ENCODE measurements at places on chromosomes 5 and 9.

DNA sequence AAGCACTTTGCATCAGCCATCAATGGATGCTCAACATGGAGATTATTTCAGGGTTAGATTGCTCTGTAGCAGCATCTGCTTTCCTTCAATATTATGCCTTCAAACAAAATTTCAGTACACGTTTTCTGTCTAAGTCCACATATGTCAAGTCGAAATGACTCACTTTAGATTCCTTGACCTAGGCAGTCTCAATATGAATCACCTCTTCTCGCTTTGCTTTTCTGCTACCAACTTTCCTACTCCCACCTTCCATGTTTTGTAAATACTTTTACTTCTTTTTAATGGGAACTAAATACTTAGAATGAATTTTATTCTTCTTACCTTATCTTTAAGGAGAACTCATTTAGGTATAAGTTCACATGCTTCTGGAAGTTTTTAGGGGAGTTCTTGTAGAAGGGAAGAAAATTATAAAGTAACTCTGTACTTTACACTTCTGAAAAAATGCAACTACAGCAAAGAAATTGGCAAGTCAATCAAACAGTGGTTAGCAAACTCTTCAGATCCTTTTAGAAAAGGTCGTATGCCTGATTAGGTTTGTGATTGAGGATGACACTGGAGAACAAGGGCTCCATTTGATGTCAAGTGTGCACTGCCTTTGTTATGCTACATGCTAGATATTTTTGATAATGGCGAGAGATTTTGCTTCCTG is 478.5 kb upstream of the SMARCA2 start:
- DNase-seq, result no peak

DNA sequence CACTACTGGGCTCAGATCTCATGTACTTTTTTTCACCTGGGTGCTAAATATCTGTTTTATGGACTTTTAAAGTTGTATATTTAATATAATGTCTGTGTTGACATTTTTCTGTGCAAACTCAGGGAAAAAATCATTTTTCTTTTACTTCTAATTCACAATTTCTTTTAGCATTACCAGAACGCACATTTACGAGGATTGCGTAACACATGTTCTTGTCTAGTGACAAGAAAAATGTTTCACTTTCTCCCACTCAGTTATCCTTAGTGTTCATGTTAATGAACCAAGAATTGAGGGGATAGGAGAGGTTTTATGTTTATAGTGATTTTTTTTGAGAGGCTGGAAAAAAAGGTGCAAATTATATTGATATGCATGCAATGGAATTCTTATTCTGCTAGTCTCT is 86.3 kb upstream of the PJA2 start:
- no peak for DNase-seq

GRCh38 chr9:71937898-71938297 is 26.5 kb downstream of the C9orf85 start:
- DNase-seq, result no peak

- no peak for DNase-seq
These were observed 328.1 kb downstream of the HINT1 start for GRCh38 chr5:130836729-130837649.

GRCh38 chr5:147396070-147396823 is 113.6 kb downstream of the DPYSL3 start:
- DNase-seq, result no peak

DNA sequence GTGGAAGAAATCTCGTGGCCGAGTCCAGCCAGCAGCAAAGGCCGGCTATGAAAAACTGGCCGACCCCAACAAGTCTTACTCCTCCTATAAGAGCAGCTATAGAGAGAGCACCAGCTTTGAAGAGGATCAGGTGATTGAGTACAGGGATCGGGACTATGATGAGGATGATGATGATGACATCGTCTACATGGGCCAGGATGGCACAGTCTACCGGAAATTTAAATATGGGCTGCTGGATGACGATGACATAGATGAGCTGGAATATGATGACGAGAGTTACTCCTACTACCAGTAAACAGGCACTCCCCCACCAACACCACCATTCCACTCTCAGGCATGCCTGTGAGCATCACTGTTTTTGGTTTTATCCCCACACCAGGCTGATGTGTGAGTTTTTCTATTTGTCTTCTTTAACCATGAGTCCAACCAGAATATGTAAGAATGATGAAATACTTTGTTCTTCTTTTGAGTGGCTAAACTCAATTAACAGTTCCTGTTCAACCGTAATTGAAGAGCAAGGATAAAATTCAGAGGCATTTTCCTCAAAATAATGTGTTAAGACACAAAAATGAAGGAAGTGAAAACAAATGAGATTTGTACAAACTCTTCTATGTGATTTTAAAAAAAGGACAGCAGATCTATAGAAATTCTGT is 35.5 kb downstream of the RFK start:
- no peak for DNase-seq

DNA sequence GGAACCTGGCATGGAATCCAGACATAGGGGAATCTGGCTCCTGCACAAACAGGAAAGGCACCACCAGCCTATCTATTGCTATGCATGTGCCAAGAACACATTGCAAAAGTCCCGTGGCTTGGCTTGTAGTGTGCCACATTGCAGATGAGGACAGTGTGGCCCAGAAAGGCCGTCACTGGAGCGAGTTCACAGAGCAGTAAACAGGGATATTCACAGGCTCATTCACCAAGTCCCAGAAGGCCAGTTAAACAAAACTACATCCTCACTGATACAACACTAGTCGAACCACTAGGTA is 39.6 kb upstream of the TRIM32 start:
- no peak for DNase-seq

DNA sequence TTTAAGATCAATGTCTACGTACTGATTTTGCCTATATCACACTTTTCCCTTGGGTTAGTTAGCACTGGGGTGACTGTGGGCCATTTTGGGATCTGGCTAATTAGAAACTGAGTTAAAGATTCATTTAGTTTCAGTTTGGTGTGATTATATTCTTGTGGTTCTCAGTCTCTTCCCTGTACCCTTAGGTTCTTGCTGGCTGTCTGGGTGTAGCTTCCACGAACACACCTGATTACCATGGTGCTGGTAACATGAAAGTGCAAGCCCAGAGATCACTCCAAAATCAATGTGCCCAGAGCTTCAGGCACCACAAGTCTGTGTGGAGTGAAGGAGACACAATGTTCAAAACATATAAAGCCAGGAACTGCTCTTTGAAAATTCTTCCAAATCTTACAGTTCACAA is 248.1 kb downstream of the PDE4D start:
- no peak for DNase-seq

Measured in activated T-cell treated with anti-CD3 and anti-CD28 coated beads, Interleukin-2, amount 50 U/mL, for 48 hours (primary cell).